ENCODE measurements at places on chromosomes 2 and 18.

DNA sequence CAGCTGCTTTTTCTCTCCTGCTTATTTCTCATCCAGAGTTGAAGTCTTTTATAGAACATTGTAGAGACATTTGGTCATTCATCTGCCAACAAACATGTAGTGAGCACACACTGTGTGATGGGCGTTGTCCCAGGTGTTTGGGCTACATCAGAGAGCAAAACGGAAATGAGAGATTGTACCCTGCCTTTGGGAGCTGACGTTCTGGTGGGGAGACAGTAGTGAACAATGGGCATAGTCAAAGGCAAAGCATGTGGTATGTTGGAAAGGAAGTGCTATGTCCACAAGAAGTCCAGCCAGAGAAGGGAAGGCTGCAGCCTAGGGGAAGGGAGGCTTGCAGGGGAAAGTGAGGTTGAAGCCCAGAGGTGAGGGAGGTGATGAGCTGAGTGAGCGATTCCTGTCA is 78.1 kb downstream of the PIEZO2 start:
- no peak for DNase-seq

DNA sequence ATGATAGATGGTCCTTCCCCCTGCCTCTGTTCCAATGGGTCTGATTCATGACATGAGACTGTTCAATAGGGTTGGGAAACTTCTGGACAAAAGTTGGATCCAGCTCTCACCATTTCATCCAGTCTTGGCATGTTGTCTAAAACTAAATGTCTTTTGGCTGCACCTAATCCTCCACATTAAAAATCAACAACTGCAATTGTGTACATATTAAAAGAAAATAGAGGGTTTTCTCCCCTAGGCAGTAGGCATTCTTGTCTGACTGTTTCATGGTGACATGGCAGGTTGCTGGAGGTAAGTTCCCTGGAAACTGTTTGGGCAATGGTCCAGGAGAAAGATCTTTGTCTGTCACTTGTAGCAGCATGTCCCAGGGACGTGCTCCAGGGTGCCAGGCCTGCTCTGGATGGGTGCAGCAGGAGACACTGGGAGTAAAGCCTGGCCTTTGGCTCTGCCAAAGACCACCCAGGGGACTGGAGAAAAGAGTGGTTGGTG is 135.8 kb downstream of the TCF4 start:
- no peak for DNase-seq

- DNase-seq = no peak
Measured at GRCh38 chr2:225040142-225040541, 2.1 kb downstream of the DOCK10 start.

DNA sequence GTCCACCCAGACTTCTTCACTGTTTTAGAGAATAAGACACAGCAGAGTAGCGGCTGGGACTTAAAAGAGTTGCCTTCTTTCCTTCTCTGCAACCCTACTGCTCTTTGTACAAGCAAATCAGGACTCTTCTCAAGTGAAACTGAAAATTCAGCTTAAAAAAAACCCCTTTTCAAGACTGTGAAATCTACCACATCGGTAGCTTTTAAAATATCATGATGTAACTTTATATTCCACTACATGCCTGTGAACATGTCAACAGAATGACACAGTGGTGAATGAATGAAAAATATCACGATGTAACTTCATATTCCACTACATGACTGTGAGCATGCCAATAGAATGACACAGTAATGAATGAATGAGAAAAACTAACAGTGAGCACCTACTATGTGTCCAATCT is 53.4 kb downstream of the TCF4 start:
- no peak for DNase-seq

- DNase-seq = no peak
Measured at GRCh38 chr2:85355073-85355410, 473 bp downstream of the ELMOD3 start.

DNA sequence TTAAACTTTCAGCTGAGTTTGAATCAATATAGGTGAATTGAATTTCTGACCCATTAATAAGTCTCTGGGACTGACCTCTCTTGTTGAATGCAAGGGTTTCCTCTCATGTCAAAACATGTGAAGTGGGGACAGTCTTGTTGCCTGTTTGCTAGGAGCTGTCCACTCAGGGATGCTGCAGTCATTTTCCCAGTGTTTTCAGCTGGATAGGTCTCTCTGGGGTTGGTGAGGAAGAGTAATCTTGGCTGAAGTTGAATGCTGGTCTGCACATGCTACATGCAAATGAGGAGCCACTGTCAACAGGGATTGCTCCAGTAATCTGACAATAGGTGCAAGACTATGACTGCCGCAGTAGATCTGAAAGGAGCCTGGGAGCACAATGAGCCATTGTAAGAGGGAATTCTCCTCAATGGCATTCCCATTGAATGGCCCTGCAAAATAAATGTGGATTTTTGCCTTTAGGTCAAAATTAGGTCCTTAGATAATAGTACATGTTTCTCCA is 34.1 kb upstream of the IL1RL1 start:
- no peak for DNase-seq

All from eye (tissue), 1 donor.